Activated CD4-positive, alpha-beta T cell treated with anti-CD3 and anti-CD28 coated beads, Interleukin-2, amount 10 ng/mL, durations not matched to agents 7 days and 5 days (primary cell): ENCODE measurements at places on chromosomes 1 and 21. TPM values are rescaled to one million over a fixed set of nuclear protein-coding genes. Genes with fewer than 3 reads are reported as not detected.

Gene SPATA6
- total RNA-seq: 0.85 TPM

Gene MSTO1
- total RNA-seq: 61.5 TPM

Gene EPHX1
- 1.8 TPM for total RNA-seq

Gene TFF1
- not detected for total RNA-seq

Gene NR1I3
- not detected for total RNA-seq

Gene GBP6
- 0.31 TPM for total RNA-seq

Gene IVL
- not detected for total RNA-seq

Gene ZNF695
- total RNA-seq: 0.17 TPM

Gene AMY1C
- total RNA-seq: not detected

Gene IQGAP3
- total RNA-seq: 25.5 TPM

Gene HUNK
- 0.17 TPM for total RNA-seq

Gene CFAP107
- total RNA-seq: not detected

Gene SLAMF7
- 13.4 TPM for total RNA-seq

Gene OR2T35
- total RNA-seq: not detected

Gene BMP8A
- not detected for total RNA-seq

Gene LGR6
- not detected for total RNA-seq

Gene CCDC28B
- total RNA-seq: 36.6 TPM

Gene SPRR2A
- not detected for total RNA-seq

Gene FCMR
- 157 TPM for total RNA-seq

Gene SEMA4A
- total RNA-seq: 37.8 TPM

Gene ZNF683
- 0.17 TPM for total RNA-seq

Gene SNX7
- total RNA-seq: not detected

Gene NUP210L
- total RNA-seq: 0.04 TPM

Gene SPRR2E
- not detected for total RNA-seq

Gene IL6R
- 9.3 TPM for total RNA-seq

Gene GCSAML
- total RNA-seq: not detected

Gene TBX19
- total RNA-seq: 2.7 TPM

Gene AQP10
- not detected for total RNA-seq

Gene SOAT1
- total RNA-seq: 62.3 TPM

Gene KCNK2
- total RNA-seq: not detected

Gene NTNG1
- not detected for total RNA-seq

Gene CCDC185
- total RNA-seq: not detected

Gene IFNLR1
- 3.2 TPM for total RNA-seq

Gene CELA3A
- total RNA-seq: not detected

Gene TMEM269
- 0.25 TPM for total RNA-seq

Gene LHX8
- total RNA-seq: not detected

Gene CFHR4
- not detected for total RNA-seq

Gene FCGR3A
- not detected for total RNA-seq

Gene KRTAP19-3
- total RNA-seq: not detected

Gene SAMSN1
- 51.3 TPM for total RNA-seq

Gene LCE6A
- total RNA-seq: not detected

Gene PPP1R12B
- total RNA-seq: 20.2 TPM

Gene MAP1LC3C
- not detected for total RNA-seq

Gene OR6N1
- not detected for total RNA-seq

Gene S100A7A
- not detected for total RNA-seq

Gene HAO2
- not detected for total RNA-seq

Gene ATP1A4
- not detected for total RNA-seq
